ENCODE measurements at places on chromosomes 1 and 21.

DNA sequence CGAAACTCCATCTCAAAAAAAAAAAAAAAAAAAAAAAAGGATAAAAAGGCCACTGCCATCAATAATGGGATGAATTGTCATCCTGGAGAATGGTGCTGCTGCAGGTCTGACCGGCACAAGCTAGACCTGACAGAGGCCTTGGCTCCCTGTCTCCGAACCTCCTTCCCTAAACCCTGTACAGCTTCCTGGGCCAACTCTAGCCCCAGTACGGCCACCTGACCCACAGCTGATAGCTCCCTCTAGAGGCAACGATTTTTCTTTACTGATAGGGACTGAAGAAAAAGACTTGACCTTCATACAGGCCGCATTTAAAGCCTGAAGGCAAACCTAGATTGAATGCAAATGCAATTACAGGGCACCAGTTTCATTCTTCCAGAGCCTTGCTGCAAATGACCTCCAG is 30.7 kb downstream of the NOL9 start:
- DNase-seq: no peak

- no peak for DNase-seq
Observed at GRCh38 chr1:236354330-236355147, 39.5 kb upstream of the EDARADD start.

DNA sequence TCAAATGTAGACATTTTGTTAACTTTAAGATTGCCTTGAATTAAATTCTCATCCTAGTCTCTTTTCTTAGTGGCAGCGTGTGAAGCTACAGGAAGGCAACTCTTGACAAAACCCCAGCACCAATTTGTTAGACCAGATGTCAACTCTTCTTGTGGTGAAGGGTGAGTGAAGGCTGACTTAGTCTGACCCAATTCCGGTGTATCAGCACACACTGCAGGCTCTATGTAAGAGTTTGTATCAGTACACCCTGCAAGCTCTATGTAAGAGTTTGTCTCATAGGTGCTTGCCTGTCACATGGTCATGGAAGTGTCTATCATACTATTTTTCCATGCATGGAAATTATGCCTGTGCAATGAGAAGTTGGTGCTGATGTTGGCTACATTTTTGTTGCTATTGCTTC is 16.8 kb downstream of the CR2 start:
- DNase-seq: no peak

DNA sequence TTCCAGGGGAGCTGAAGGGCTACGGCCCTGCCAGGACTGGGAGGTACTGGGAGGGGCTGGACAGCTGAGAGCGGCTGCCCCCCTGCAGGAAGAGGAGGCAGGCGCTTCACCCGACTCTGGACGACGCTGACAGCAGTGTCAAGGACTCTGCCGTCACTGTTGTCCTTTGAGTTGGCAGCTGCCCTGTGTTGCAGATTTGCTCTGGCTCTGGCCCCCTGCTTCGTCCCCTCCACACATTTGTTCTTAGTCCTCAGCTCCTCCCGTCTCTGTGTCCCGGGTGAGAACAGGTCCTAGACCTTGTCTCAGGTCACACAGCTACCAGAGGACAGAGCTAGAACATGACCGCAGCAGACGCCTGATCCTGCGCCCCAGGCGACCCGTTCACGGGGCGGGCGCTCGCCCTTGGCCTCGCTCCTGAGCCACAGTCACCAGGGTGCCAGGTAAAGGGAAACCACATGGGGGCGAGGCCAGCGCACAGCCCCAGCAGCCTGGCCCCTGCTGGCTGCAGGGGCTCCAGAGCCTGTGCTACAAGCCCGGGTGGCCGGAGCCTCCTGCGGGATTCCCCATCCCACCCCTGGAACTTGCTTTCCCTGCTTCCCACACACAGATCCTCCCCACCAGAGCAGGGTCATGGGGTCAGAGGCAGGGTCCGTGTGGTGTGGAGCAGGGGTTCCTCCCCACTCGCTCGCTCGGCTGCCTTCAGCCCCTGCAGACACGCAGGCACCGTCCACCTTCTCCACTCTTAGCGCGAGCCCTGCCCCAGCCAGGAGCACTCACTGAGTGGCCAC is 10.7 kb upstream of the NPHP4 start:
- no peak for DNase-seq

DNA sequence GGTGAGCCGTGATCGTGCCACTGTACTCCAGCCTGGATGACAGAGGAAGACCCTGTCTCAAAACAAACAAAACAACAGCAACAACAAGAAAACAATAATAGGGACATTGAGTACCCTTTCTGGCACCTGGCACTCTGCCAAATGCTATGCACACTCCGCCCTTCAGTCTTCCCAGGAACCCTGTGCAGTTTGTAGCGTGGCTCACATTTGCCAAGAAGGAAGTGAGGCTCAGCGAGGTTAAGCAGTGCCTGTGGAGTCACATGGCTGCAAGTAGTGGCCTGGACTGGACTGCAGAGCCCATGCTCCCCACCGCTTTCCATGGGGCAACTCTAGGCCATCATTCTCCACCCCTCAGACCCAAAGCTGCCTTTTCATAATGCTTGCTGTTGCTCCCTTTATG is 5.3 kb upstream of the EVA1B start:
- DNase-seq: no peak

DNA sequence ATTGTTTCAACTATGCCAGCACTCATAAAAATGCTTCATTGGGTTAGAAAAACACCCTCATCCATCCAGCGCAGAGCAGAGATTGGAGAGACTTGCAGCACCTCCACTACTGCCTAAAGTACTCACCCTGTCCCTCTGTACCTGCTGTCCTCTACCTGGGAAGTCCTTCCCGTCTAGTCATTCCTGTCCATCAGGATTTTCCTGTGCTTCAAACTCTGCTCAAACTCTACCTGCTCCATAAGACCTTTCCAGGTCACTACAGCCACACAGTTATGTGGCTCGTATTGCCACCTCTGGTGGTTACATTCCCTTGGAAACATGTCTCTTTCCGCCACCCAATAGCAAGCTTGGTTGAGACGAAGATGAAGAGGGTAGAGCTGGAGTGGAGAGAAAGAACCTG is 7.2 kb downstream of the OVGP1 start:
- no peak for DNase-seq
